Naive thymus-derived CD8-positive, alpha-beta T cell (primary cell): ENCODE measurements at places on chromosomes 16 and 17.

- peaks cover 2% of the 10 kb centered on the region for H3K4me1 ChIP-seq
- no peak for DNase-seq
- peaks cover 27% of the 10 kb centered on the region for H3K36me3 ChIP-seq
- H3K4me3 ChIP-seq: no peak overlapping the region
These were observed 151.6 kb downstream of the PHKB start for GRCh38 chr16:47612711-47613110.

DNA sequence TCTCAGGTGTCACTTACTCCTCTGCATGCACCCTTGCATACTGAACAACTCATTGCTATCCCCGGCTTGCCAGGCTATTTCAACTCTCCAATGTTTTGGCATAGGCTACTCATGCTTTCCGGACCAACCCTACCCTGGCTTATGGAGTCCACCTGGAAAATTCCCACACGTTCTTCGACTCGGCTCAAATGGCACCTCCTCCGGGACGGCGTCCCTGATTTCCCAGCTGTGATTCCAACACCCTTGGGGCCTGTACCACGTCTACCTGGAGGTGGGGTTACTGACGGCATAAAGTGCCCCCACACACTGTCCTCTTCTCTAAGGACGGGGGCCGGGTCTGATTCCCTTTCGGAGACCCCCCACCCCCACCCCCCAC is 498 bp downstream of the SMYD4 start:
- peaks cover 9% of the 10 kb centered on the region for H3K36me3 ChIP-seq
- DNase-seq: no peak
- H3K27me3 ChIP-seq: no peaks in the 10 kb centered on the region
- H3K4me1 ChIP-seq: peaks cover 57% of the 10 kb centered on the region
- H3K4me3 ChIP-seq: peak overlapping the region; percentile 98
- H3K27ac ChIP-seq: peak overlapping the region; percentile 93

DNA sequence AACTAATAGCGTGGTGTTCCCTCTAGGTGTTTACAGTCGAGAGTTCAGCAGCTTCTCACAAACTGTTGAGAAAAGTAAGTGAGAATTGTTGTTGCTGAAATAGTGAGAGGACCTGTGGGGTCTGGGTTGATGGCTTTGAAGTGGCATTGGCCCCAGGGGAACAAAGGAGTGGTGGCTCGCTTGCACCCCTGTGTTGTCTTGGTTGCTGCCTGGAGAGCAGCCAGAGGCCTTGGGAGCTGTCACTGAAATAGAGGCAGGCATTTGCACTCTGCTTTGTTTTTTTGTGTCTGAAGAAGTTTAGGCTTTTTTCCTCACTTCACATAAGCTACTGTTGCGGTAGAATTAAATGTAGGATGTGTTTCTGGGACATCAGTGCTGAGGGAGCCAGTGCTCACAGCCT is 36.8 kb downstream of the PRMT7 start:
- no peak overlapping the region for H3K4me3 ChIP-seq
- H3K4me1 ChIP-seq: peaks cover 18% of the 10 kb centered on the region
- no peak overlapping the region for H3K27ac ChIP-seq
- peaks cover 92% of the 10 kb centered on the region for H3K36me3 ChIP-seq
- no peak for DNase-seq

GRCh38 chr17:45770632-45771270 is 13.4 kb upstream of the CRHR1 start:
- H3K27me3 ChIP-seq: peaks cover 26% of the 10 kb centered on the region
- no peak overlapping the region for H3K4me3 ChIP-seq
- DNase-seq: no peak
- no peaks in the 10 kb centered on the region for H3K4me1 ChIP-seq
- no peak overlapping the region for H3K27ac ChIP-seq
